ENCODE measurements at places on chromosomes 2 and 18.

DNA sequence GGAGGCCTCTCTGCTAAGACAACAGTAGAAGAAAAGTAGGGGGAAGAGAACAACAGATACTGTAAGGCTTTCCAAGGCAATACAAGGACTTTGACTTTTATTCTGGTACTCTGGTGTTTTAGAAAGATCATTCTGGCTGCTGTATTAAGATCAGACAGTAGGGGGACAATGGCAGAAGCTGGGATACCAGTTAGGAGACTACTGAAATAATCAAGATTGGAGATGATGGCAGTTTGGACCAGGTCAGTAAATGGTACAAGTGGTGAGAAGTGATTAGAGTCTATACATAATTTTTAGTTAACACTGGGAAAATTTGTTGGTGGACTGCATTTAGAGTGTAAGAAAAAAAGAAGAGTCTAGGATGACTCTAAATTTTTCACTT lies 139.7 kb downstream of the ROCK1 start:
- no peak for DNase-seq

DNA sequence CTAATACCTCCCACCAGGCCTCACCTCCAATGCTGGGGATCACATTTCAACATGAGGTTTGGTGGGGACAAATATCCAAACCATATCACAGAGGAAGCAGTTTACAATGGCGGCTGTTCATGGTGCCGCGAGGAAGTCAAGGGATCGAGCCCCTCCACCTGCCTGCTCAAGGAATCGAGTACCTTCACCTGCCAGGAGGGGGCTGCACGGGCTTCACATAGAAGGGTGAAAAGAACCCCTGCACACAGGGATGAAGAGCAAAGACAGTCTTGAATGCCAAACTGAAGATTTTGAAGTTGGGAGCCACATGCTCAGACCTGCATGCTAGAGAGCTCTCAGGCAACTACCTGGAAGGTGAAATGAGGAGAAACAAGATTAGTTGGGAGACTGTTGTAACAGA lies 110.3 kb downstream of the KCNF1 start:
- no peak for DNase-seq

DNA sequence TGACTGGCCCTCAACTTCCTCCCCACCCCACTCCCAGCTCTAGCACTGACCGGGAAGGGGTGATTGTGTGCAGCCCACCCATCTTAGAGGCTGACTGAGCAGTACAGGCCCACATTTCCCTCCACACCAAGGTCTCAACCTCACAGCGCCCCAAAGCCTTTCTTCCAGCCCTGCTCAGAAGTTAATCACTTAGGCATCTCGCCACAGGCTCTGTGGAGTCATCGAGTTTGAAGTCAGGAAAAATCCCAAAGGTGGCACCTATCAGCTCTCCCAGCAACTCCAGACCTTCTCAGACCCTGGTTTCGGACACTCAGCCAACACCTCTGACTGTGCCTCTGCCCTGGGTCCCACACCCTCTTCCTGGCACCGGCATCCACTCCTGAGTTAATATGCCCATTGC lies 43.0 kb upstream of the GLI2 start:
- no peak for DNase-seq

- DNase-seq, result no peak
These were observed 61.1 kb downstream of the ODC1 start for GRCh38 chr2:10387033-10387432.

- DNase-seq, result no peak
These were observed 10.4 kb downstream of the HOXD8 start for GRCh38 chr2:176139661-176140512.

- no peak for DNase-seq
These were observed 284.7 kb upstream of the HDAC4 start for GRCh38 chr2:239685556-239685955.

DNA sequence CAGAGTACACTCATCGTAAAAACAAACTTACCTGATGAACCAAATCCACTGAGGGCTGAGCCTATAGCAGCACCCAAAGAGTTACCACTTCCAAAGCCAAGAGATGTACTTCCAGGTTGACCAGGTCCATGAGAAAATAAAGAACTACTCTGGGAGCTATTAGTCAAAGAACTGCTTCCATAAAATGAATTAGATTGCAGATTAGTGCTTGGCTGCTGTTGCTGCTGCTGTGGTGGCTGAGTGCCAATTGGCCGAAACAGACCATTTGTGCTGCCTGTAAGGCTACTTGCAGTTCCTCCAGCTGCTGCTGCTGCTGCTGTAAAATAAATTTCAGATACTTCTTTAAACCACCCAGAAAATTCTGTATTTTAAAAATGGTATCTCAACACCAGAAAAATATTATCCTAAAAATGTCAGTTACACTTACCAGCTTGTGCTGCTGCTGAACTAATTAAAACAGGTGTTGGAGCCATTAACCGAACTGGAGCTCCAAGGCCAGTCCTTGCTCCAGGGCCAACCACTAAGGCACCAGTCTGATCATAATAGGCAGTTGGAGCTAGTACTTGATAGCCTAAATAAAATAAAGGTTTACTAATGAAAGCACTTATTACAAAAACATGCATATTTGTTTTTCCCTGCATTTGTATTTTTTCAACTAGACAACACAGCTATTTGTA lies 58.1 kb upstream of the SDC1 start:
- peak; percentile 85 for DNase-seq

- no peak for DNase-seq
These were observed 293.2 kb upstream of the DCC start for GRCh38 chr18:52046842-52047241.

GRCh38 chr2:66101206-66101605 lies 333.7 kb upstream of the MEIS1 start:
- no peak for DNase-seq

DNA sequence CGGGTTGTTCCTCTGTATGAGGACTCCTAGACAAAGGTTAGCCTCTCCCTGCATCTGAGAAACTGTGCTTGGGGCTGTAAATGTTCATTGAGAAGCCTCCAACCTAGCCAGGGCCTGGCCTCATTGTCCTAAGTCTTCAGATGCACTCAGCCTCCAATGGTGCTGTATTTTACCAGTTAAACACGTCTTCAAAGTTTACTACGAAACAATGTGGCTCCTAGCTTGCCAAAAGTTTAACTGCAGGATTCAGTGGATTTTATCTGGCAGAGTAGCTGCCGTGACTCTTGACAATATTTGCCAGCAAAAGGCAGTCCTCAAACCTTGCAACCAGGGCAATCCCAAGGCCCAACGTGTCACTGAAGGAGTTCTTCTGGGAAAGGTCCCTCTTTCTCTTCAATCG lies 1.1 kb downstream of the PID1 start:
- no peak for DNase-seq

- DNase-seq, result no peak
These were observed 824.0 kb downstream of the DCDC2C start for GRCh38 chr2:4527416-4527815.

- no peak for DNase-seq
These were observed 74.2 kb downstream of the INO80D start for GRCh38 chr2:206011795-206012194.

GRCh38 chr18:66599190-66599589 lies 4.7 kb downstream of the CDH19 start:
- no peak for DNase-seq

DNA sequence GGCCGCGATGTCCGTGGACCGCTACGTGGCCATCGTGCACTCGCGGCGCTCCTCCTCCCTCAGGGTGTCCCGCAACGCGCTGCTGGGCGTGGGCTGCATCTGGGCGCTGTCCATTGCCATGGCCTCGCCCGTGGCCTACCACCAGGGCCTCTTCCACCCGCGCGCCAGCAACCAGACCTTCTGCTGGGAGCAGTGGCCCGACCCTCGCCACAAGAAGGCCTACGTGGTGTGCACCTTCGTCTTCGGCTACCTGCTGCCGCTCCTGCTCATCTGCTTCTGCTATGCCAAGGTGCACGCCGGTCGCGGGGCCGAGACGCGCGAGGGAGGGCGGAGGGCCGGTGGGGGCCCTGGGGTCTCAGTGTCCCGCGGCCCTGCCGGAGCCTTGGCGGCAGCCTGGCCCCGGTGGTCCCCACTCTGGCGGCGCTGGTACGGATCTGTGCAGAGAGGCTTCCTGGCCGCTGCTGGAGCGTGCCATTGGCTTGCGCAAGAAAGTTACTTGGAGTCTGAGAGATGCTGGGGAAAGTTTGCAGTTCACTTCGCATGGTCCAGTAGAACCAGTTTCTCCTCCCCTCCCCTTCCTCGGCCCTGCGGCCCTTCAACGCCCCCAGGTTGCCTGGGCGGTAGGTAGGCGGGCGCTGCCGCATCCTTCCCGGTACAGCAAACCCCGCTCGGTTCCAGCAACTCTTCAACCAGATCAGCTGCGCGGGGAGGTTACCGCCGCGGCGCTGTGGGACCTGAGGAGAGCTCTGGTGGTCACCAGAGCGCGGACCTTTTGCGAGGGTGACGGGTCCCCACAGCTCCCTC lies 1.5 kb downstream of the GALR1 start:
- no peak for DNase-seq

DNA sequence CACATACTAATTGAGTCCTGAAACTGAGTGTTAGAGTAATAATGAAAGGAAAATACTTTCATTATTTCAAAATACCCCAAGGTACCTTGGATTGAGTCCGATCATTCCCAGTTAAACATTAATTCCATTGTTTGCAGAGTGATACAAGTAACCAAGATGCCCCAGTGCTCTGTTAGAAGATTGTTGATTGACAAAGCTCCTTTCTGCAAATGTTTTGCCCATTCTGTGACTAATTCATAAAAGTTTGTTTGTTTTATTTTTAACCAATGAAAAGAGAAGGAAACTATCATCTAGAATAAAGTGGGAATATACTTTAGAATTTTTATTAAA lies 124.0 kb downstream of the GULP1 start:
- no peak for DNase-seq

DNA sequence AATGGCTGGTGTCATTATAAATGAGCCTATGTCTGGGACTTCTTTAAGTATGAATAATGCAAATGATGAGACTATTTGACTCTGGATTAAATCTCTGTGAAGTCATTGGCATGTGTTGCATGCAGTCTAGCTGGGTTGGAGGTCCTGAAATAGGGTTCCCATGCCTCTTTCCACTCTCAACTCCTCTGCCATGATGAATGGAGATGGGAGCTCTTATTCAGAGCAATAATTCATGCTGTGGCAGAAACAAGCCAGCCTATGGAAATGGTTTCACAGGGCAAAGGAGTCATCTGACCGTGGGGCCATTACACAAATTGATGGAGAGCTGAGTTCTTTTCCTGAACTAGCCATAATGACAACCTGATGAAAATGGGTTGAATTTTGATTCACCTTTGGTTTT lies 15.5 kb upstream of the CCDC195 start:
- no peak for DNase-seq

Data from body of pancreas (tissue), 4 donors.